ENCODE measurements at places on chromosomes 16 and 17.

GRCh38 chr17:19677736-19678379 lies 29.3 kb downstream of the ALDH3A2 start:
- no peak for DNase-seq

DNA sequence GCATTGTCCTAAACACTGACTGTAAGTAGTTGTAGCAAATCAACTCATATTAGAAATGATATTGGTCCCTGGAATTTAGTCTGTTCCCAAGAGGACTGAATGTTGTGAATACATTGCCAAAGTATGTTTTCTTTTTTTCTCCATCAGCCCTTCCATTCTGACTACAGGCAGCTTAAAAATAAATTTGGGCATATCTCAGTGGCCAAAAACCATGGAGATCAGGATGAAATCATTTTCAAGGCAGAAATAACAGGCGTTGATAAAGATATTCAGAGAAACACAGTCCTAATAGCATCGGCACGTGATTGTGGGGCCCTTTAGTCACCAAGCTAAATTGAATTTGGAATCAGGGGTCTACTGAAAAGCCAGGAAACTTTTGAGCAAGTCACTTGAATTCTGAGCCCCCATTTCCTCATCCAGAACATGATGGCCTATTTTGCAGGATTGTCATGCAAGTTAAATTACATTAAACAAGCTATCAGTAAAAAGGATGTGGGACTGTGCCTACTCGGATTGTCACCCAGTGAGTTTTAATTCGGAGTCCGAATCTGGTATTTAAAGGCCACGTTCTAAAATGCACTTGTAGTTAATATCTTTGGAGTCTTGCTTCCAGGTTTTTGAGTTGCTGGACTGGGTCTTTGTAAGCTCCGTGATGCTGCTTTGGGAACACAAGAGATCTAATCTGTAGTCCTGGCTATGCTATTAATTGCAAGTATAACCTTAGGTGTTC lies 17.1 kb downstream of the HLF start:
- no peak for DNase-seq

GRCh38 chr16:60484901-60485300 lies 1551.3 kb downstream of the CDH8 start:
- DNase-seq: no peak

- DNase-seq: no peak
Observed at GRCh38 chr16:74724820-74725549, 24.3 kb upstream of the MLKL start.

GRCh38 chr17:27265333-27265732 lies 28.6 kb upstream of the WSB1 start:
- no peak for DNase-seq

DNA sequence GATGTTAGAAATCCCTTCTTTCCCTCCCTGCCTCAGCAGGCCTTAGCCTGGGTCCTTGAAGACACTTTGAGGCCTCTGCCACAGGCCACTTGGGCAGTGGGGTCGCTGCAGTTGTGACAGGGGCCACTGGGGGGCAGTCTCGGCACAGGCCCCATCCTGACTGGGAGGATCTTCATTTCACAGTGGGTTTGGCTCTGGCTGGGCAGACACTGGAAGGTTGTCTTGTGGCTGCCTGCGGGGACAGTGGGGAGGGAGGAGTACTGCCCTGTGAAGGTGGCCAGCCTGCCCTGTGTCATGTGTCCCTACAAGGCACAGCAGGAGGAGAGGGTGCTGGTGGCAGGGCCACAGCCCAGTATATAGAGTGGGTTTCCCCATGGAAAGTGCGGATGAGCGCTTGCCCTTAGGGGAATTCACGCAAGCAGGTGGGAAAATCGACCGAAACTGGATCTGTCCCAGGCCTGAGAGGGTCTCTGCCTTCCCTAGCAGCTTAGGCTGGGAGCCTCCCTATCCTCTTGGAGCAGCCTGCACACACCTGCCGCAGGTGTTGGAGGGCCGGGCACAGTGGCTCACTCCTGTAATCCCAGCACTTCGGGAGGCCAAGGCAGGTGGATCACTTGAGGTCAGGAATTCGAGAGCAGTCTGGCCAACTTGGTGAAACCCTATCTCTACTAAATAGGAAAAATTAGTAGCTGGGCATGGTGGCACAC lies 28.8 kb downstream of the GINS2 start:
- DNase-seq: peak; percentile 42

DNA sequence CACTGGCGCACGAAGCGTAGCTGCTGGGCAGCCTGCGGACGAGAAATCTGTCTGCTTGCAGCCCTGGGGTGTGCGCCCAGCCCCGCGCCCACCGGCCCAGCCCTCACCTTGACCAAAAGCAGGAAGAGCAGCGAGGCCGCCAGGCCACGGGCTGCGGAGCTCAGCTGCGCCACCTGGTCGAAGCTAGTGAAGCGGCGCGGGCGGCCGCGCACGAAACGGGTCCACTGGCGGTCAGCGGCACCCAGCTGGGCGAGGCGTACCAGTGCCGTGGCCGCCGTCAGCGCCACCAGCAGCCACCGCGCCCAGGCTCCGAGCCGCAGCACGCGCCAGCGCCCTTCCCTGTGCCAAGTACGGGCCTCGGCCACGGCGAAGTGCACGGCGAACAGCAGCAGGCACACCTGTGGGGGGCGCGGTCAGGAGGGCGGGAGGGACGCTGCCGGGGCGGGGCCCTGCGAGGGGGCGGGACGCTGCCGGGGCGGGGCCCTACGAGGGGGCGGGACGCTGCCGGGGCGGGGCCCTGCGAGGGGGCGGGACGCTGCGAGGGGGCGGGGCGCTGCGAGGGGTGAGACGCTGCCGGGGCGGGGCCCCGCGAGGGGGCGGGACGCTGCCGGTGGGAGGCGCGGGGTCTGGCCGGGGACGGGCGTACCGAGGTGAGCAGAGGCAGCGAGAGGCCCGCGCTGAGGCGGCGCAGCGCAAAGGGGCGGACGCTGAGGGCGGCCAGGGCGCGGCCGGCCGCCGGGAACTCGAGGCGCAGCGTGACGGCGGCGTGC lies 43.2 kb downstream of the TSC2 start:
- DNase-seq: peak; percentile 73

DNA sequence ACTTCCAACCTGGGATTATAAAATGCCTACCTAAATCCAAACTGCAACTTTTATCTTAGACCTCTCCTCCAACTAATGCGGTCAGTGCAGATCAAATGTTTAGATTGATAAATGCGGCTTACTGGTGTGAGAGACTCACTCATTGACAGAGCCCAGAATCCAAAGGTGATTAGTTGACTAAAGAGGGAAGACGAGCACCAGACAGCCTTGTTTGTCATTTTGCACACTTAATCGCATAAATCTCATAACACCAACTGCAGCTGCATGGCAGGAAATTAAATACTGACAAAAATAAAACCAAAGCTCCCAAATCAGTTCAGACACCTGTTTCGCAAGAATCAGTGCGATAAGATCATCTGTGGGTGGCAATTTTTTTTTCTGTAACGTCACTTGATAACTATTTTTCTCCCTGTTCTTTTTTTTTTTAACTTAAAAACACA lies 35.9 kb downstream of the NACA2 start:
- DNase-seq: no peak

DNA sequence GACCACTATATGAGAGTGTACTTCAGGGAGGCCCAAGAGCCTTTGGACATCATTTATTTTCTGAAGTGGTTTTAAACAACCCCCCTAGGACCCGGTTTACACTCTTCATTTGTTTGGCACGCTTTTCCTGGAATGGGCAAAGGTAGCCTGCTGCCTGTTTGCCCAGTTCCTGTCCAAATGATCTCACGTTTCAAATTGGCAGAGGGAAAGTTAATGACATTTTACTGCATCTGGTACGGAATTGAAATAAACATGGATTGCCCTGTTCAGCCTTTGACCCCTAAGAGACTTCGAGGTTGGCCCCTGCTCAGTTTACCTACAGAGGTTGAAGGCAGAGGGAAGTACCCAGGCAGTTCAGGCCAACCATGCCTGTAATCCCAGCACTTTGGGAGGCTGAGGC lies 5.8 kb upstream of the RPRML start:
- DNase-seq: no peak

GRCh38 chr17:39174920-39175694 lies 9.1 kb upstream of the ARL5C start:
- DNase-seq: peak; percentile 64

- no peak for DNase-seq
Observed at GRCh38 chr17:54795046-54795445, 105.6 kb upstream of the TOM1L1 start.

DNA sequence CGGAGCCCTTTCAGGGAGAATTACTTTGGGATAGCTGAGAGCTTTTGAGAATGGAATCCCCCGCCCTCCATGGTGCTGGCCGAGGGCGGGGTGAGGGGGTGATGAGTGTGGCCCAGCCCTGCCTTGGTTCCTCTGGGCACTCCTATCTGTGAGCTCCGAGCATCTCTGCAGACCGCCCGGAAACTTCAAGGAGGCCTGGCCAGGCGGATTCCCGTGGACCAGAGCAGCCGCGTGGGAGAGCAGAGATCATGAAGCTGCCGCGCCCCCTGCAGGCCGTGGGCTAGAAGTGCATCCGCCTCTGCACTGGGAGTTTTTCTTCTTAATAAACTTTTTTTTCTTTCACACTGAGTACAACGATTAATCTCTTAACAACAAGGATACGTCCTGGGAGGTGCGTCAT lies 392.9 kb upstream of the EEF2KMT start:
- no peak for DNase-seq

- DNase-seq: no peak
Observed at GRCh38 chr17:12053552-12053951, 32.9 kb downstream of the MAP2K4 start.

DNA sequence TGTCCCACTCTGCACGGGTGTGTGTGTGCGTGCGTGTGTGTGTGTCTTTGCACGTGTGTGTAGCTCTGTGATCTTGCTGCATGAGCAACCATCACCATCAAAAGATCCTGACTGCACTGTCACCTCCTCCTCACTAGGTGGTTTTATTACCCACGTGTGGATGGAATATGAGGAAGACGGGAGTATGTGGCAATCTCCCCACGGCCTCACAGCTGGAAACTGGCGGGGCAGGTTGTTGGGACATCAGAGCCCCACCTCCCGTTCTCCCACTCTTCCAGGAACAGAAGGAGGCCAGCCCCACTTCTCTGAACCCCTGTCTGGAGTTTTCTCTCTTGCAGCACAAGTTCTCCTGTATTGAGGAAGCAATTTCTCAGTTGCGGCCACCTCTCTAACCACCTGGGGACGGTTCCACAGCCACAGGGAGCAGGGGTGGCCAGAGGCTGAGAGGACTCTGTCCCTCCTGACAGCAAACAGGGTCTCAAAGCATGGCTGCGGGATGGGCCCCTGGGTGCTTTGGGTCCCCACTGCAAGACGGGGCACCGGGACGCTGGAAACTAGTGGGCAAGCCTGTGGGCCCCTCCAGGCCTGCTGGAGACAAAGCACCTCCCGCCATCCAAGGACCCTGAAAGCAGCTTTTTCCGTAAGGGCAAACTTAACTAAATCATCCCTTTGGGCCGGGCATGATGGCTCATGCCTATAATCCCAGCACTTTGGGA lies 27.9 kb upstream of the ATP2C2 start:
- no peak for DNase-seq

DNA sequence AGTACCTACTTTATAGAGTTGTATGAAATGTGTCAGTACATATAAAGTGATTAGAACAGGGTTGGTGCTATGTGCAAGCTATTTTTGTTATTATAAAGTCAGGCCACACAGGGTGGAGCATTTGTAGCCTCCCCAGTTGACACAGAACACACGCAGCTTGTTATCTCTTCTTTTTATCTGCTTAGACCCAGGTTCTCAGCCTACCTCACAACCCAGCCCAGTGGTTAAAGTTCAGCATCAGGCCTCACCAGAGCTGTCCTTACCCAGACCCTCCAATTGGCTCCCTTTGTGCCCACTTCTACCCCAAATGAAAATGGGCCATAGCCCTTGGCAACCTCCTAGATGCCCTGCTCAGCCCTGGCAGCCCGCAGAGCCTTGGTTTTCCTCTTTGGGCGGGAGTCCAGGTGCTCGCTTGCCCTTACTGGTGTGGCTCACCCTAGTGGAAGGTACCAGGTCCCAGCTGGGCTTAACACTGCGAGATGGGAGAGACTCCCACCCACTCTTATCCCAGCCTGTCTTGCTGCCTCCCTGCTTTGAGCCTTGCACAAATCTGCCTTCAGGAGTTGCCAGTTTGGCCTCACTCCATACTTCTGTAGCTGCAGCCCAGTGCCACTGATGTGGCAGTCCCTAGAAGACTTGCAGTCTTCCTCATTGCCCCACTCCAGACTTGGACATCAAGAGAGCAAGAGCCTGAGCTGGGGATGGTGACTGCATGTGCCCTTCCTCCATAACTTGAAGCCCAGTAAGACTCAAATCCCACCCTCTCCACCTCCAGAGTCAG lies 1.1 kb upstream of the PIGS start:
- no peak for DNase-seq

DNA sequence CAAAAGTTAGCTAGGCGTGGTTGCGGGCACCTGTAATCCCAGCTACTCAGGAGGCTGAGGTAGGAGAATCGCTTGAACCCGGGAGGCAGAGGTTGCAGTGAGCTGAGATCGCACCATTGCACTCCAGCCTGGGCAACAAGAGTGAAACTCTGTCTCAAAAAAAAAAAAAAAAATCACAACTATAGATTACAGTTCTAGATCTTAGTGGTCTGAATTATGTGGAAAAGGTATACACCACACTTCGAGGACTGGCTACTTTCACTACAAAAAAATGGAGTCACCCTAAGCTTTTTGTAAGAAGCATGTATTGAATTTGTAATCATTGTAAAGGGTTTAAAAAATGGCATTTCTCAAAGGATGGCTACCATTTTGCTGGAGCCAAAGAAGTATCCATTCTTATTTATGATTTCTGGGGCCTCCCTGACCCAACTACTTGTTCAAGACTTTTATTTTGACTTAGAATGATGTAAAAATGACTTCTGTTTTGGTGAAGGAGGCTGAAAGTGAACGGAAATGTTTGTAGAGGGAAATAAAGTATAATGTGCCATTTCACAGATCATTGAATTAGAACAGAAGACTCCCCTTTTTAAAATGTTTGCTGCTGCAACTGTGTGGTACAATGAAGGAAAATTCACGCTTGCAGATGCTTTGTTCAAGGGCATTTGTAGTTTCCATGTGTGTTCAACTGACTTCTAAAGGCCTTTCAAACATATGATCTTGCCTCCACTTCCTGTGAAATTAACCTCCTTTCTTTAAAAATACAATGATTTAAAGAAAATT lies 37.1 kb upstream of the NOL11 start:
- DNase-seq: no peak

GRCh38 chr17:64634218-64634617 lies 27.9 kb downstream of the SMURF2 start:
- DNase-seq: no peak
